ENCODE measurements at places on chromosomes 4 and X.

DNA sequence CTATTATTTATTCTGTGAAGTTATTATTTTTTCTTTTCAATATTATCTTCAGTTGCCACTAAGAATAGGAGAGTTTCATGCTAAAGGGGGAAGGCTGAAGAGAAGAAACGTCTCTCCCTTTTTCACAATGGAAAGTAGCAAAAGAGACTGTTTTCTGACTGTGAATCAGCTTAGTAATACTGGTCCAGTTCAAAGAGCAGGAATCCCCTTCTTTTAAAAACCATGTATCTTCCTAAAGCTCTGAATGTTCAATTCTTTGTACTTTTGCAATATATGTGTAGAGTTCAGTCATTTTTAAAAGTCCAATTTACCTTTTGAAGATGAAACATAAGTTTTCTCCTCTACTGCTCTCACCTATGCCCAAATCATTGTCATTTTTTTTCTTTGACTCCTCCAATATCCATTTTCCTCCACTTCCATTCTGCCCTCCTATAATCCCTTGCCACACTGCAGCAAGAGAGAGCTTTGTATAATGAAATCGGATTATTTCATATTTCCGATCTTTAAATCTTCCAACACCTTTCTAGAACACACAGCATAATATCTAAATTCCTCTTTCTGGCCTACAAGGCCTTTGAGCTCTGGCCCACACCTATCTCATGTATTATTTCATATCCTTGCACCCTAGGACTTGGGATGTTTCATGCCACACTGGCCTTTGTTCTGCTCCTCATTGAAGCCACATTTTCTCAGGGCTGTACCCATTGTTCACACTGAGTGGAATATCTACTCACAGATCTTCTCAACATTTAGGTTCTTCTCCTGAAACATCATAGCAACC, 195.3 kb downstream of the CAMK2D start:
- DNase-seq: no peak

GRCh38 chr4:91734682-91735081, 569.1 kb upstream of the GRID2 start:
- DNase-seq: no peak

GRCh38 chr4:6955261-6955911, 45.8 kb downstream of the TBC1D14 start:
- DNase-seq: peak; percentile 71

- no peak for DNase-seq
Observed at GRCh38 chrX:16316331-16316730, 149.1 kb downstream of the MAGEB17 start.

DNA sequence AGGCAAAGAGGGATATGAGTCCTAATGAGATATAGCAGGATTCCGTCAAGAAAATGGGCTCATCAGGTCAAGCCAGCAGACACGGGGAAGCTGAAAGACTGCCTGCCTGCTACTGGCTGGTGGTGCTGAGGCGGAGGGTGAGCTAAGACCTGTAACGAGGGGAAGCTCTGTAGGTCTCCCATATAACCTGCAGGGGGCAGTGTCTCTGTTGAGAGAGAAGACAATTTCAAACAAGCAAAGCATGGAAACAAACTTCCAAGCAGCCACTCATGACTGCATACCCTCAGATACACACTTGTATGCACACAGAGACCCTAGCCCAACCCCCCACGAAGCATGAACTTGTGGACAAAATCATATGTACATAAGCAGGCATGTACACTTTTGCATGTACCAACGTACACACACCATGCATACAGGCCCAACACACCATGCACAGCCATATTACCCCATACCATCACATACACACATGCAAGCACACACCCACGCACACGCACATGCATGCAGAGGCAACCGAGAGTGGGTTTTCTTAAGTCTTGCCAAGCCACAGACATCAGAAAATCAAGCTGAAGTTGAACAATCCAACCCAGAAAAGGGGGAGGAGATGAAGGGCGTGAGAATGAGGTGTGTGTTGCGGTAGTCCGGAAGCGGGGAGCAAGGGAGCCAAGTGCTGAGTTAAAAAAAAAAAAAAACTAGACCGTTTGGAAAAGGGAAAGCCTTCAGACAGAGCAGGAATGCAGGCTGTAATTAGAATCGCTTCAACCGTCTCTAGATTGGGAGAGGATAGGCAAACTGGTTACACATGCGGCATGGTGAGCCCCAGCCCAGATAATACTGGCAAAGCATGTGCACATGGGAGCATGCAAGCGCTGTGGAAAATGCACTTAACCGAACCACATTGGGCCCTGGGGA, 71.0 kb downstream of the PJA1 start:
- DNase-seq: no peak

DNA sequence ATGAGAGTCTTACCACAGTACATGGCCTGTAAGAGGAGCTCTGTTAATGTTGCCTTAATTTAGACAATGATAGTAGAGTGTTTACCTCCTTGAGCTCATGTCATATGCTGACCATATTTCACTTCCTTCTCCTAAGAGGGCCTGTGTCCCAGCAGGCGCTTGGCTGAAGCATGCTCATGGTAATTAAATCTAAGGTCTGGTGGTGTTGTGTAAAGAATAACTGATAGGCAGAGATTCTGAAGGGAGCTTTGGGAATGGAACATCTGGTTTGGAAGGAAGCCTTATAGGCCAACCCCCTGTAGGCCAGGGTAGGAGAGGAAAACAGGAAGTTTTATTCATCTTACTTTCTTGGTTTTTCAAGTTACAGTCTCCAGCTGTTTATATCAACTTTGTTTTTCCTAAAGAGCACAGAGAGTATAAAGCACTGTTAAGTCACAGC, 300.2 kb downstream of the USP46 start:
- no peak for DNase-seq

DNA sequence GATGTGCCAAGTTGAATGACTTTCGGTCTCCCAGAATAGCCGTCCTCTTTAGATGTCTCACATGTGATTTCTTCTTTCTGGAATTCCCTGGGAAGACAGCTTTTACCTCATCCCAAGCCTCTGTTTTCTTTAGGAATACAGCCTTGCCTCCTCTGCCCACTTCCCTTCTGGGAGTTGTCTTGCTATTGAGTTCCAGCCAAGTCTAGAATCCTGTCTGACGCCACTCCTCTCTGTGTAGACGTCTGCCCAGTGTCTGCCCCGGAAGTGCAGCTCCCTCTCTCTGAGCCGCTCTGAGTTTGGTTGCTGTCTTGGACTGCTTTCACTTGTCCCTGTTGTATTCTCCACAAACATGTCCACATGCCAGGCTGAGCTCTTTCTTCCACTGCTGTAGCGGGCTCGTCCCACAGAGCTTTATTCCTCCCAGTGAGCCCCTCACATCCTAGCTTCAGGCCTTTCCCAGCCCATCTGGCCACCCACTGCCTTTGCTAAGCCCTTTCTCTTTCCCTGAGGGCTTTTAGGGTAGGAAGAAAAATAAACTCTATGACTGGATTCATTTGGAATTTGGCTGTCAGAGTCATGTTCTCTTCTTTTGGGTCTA, 9.0 kb upstream of the IGFBP7 start:
- peak; percentile 83 for DNase-seq

DNA sequence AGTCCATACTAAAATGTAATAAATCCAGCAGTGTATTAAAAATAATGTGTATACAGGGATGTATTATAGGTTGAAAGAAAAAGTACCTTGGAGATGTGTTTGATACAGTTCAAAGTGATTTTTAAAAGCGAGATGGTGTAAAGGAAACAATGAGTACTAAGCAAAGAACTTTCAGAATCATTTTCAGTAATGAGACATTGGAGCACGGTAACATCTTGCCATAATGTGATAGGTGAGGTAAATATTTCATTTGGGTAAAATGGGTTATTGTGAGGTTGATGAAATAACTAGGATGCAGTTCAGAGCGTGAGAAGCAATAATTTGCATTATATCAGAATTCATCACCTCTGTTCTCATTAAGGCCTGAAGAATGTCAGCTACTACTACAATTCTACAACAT, 25.9 kb downstream of the EIF2S3 start:
- DNase-seq: no peak

Measured in suprapubic skin (tissue), 4 donors.